ENCODE measurements at places on chromosomes 3 and 15.

DNA sequence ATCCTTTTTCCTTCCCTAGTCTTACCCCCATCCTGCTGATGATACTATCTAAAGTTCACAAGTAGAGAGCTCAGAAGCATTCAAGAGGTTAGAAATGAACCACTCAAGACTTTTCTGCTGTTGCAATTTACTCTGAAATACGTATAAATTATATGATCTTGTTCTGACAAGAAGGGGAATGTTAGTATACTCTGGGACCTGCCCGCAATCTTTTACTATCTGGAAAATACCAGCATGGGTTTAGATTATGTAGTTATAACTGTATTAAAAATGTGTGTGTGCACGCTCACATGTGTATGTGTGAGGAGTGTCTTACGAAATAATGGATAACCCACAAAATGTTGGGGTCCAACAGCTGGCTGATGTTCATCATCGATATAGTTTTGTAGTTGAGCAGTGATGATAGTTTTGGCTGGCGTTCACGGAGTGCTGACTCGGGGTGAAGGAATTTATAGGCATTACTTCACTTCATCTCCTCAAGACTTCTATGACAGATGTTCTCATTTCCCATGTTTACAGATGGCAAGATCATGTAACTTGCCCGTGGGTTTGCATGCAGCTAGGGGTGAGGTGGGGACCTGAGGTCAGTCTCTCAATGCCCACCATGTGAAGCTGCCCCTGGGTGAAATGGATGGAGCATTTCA, 297.5 kb upstream of the LYSMD4 start:
- no peak for DNase-seq

DNA sequence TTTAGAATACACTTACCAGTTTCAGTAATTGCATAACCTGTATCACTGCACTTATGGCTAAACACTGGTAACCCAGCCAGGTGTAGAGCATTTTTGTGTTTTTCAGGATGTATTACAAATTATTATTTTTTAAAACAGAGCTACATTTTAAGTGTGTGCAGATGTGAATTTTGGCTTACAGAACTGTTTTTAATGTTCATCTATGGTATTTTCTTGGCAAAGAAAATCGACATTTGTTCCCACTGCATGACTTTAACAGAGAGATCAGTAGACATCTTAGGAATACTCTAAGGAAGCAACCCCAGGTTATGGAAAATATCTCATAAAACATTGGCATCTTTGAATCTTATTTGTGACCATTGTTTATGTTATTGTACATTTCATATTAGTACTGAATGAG, 73.3 kb downstream of the ATP13A4 start:
- no peak for DNase-seq

GRCh38 chr15:75723171-75723846, 10.7 kb upstream of the CSPG4 start:
- DNase-seq, result no peak

DNA sequence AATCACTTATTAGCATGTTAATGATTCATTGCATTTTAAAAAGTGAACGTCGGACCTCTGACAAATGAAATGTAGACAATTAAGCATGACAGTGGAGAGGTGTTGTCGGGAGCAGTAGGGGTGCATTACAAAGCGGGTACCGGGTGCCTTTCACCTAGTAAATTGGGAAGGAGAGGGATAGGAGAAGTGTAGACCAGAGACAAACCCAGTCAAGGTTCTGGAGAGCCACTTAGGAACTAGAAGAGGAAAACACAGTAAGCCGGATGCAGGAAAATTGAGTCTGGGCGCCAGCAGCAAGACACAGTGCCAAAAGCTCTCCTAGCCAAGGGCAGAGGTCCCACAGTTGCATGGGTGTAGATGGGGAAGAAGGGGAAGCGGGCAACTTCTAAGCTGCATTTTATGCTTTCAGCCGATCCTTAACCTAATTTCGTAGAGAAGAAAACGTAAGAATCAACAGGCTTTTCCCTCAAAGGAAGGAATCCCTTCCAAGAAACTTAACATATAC, 3.1 kb upstream of the CERS3 start:
- DNase-seq, result no peak

GRCh38 chr15:42108189-42108588, 13.8 kb upstream of the PLA2G4D start:
- DNase-seq, result no peak

Data from brain pericyte (primary cell).